ENCODE measurements at places on chromosomes 16 and 17. TPM values are rescaled to one million over a fixed set of nuclear protein-coding genes. Genes with fewer than 3 reads are reported as not detected.

Gene SARM1
- 12.8 TPM for total RNA-seq

Gene PABPN1L
- total RNA-seq: not detected

Gene PYY
- not detected for total RNA-seq

Gene ACSM2A
- 0.14 TPM for total RNA-seq

Gene CCDC78
- total RNA-seq: 2.1 TPM

Gene GP1BA
- not detected for total RNA-seq

Gene CCR7
- not detected for total RNA-seq

Gene TMEM238L
- not detected for total RNA-seq

Gene TVP23B
- total RNA-seq: 39.0 TPM

DNA sequence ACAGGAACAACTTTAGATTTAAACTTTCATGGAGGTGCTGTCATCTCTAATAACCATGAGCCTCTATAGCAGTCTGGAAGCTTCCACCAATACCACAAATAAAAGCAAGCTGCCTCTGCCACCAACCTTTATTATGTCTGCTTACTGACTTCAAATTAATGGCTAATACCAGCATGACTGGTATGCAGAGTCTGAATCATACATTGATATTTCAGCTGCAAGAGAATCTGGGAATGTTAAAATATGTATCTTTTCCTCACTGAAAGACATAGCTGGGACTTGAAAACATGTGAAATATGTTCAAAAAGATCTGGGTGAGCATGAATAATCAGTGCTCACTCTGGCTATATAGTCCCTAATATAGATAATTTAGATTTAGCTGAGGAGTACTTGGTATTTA is 488.6 kb downstream of the CDH8 start:
- no peak overlapping the region for H3K27ac ChIP-seq
- no peaks in the 10 kb centered on the region for H3K36me3 ChIP-seq
- H3K4me3 ChIP-seq: no peak overlapping the region
- DNase-seq: no peak
- no peaks in the 10 kb centered on the region for H3K27me3 ChIP-seq

DNA sequence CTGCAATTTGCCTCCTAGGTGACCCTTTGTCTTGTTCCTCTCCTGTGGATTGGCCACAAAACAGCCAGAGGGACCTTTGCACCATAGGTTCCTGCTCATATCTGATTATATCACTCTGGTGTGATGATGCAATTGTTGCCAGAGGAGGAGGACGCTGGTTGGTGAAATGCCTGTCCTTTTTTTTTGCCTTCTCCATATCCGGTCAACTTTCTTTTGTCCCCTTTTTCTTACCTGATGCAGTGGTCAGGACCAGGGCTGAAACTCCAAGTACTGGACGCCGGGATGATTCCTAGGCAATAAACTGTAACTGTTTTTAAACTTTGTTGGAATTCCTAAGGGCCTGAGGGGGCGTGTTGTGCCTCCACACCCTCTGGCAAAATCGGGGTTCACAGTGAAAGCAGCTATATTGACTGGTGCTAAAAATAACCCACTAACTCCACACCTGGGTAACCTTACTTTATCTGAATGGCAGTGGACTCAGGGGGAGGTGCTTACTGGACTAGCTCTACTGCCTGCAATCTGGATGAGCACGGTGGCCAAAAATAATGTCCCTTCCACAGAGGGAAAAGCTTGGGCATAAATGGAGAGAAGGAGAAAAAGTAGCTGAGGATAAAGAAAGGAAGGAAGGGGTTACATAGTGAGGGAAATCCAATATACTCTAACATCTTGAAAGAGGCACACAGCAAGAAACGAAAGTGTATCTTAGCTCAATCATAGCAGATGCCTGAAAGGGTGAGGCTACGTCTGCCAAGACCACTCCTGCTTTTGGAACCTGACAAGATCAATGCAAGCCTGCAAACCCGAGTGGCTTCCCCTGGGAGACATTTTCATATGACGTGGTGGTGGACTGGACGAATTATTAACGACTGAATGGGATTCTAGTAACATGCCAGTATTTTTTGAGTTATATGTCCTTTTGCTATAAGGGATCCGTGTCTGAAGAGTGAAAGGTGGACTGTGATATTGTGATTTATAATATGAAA is 28.4 kb upstream of the ZNF423 start:
- no peak overlapping the region for H3K4me3 ChIP-seq
- DNase-seq: no peak
- no peaks in the 10 kb centered on the region for H3K36me3 ChIP-seq
- H3K27ac ChIP-seq: no peak overlapping the region
- no peaks in the 10 kb centered on the region for H3K27me3 ChIP-seq

- H3K27ac ChIP-seq: no peak overlapping the region
- H3K4me1 ChIP-seq: no peaks in the 10 kb centered on the region
- no peaks in the 10 kb centered on the region for H3K27me3 ChIP-seq
These were observed 8.5 kb downstream of the ALDH3A2 start for GRCh38 chr17:19656851-19657581.

- H3K27ac ChIP-seq: no peak overlapping the region
- H3K4me3 ChIP-seq: no peak overlapping the region
- peaks cover 15% of the 10 kb centered on the region for H3K27me3 ChIP-seq
- DNase-seq: no peak
- H3K36me3 ChIP-seq: no peaks in the 10 kb centered on the region
These were observed 4.7 kb upstream of the MPO start for GRCh38 chr17:58285422-58285810.

- peak; percentile 74 for DNase-seq
- H3K4me1 ChIP-seq: peaks cover 40% of the 10 kb centered on the region
- peaks cover 32% of the 10 kb centered on the region for H3K36me3 ChIP-seq
These were observed 13.8 kb downstream of the USP22 start for GRCh38 chr17:21029036-21029435.

GRCh38 chr17:55774846-55775271 is 24.0 kb downstream of the PCTP start:
- no peaks in the 10 kb centered on the region for H3K27me3 ChIP-seq
- no peak overlapping the region for H3K4me3 ChIP-seq
- H3K27ac ChIP-seq: no peak overlapping the region
- DNase-seq: no peak
- peaks cover 3% of the 10 kb centered on the region for H3K36me3 ChIP-seq

DNA sequence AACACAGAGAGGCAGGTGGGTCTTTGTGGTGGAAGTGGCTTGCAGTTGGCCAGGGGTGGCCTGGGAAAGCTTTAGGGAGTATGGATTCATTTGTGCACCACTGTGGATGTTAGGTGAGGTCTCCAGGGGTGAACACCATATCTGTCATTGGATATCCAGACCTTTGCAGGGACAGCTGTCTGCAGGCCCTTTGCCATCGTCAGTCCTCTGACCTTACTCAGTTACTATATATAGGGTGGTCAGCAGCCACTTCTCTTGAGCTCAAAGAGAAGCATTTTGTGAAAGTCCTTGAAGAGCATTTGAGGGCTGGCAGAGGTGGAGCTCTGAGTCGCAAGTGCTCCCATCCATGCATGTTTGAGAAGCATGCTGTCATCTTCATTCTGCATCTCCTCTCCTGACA is 40.4 kb downstream of the TMEM11 start:
- no peak overlapping the region for H3K4me3 ChIP-seq
- no peaks in the 10 kb centered on the region for H3K27me3 ChIP-seq
- H3K4me1 ChIP-seq: no peaks in the 10 kb centered on the region

DNA sequence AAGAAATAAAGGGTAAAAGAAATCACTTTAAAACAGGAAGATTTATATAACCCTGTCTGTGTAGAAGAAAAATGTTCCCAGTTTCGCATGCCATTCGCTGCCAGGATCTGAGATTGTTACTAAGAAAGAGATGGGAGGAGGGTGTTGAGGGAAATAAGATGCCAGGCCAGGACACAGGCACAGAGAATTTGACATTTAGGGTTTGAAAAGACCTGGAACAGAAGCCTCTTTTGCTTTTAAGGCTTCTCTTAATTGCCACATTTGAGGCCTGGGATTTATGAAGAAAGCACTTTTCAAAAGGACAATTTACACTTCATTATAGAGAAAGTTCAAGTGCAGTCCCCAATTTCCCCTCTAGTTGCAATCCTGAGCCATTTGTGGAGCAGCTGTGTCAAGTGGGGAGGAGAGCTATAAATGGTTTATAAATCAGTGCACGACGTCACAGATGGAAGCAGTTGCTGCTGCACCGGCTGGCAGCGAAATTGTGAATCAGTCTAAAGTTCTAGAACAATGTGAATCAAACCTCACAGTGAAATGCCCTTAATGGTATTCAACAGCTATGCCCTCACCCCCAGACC is 26.5 kb upstream of the C16orf87 start:
- H3K36me3 ChIP-seq: no peaks in the 10 kb centered on the region
- DNase-seq: peak; percentile 56

DNA sequence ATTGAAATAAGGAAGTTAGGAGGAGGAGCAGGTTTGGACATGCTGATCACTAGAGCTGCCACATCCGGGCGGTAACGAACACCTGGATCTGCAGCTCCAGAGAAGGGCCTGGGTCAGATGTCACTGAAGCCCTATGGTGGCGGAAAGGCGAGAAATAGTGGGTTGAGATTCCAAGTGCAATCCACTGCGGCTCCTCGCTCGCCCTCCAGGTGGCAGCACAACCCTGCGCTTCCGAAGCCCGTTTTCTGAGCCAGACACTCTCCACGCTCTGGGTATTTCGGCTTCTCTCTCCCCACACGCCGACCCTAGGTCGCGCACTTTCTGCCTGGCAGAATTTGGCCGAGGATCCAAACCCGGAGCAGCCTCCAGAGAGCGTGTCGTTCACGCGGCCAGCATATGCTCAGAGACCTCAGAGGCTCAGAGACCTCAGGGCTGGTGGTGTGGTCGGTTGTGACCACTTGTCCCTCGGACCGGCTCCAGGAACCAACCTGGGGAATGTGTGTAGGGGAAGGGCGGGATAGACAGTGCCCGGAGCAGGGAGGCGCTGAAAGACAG is 922 bp upstream of the SLC2A4 start:
- H3K4me3 ChIP-seq: peak overlapping the region; percentile 53
- peak; percentile 35 for DNase-seq
- no peaks in the 10 kb centered on the region for H3K36me3 ChIP-seq
- peaks cover 14% of the 10 kb centered on the region for H3K4me1 ChIP-seq

- no peaks in the 10 kb centered on the region for H3K27me3 ChIP-seq
- H3K36me3 ChIP-seq: peaks cover 3% of the 10 kb centered on the region
- no peak for DNase-seq
- peaks cover 7% of the 10 kb centered on the region for H3K4me1 ChIP-seq
- no peak overlapping the region for H3K27ac ChIP-seq
These were observed 331 bp upstream of the ZNF287 start for GRCh38 chr17:16569358-16569712.

- no peak overlapping the region for H3K27ac ChIP-seq
- no peak overlapping the region for H3K4me3 ChIP-seq
- H3K36me3 ChIP-seq: no peaks in the 10 kb centered on the region
These were observed 178.7 kb downstream of the GRIN2A start for GRCh38 chr16:10003486-10003885.

DNA sequence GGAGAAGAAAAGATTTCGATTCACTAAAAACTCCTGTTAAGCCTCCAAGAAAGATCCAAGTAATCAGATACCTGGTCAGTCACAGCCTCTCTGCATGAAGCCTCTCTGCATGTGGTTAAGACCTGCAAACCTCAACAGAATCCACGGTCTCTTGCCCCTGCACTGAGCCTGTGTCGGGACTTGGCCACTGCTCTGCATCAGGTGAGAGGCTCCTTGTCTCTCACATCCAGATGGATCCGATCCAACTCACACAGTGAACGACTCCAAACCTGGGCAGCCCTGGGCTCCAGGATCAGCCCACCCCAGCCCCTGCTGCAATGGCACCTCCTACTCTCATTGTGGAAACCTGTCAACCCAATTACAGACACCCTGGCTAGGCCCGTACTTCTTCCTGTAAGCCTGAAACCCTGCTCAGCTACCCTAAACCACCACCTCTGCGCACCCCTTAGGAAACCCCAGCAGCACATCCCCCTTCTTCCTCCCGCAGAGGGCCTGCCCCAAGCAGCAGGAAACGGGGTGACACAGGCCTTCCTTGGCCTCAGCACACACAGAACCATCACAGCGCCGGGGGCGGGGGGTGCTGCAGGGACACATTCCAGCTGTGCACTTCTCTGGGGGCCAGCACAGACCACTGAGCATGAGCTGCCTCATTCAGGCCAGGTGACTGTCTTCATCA is 129.5 kb downstream of the ANKRD11 start:
- H3K27me3 ChIP-seq: no peaks in the 10 kb centered on the region
- H3K4me1 ChIP-seq: peaks cover 46% of the 10 kb centered on the region

- no peak for DNase-seq
- H3K27me3 ChIP-seq: peaks cover 2% of the 10 kb centered on the region
- no peak overlapping the region for H3K4me3 ChIP-seq
- H3K27ac ChIP-seq: no peak overlapping the region
These were observed 13.1 kb downstream of the CNGB1 start for GRCh38 chr16:57957673-57958392.

DNA sequence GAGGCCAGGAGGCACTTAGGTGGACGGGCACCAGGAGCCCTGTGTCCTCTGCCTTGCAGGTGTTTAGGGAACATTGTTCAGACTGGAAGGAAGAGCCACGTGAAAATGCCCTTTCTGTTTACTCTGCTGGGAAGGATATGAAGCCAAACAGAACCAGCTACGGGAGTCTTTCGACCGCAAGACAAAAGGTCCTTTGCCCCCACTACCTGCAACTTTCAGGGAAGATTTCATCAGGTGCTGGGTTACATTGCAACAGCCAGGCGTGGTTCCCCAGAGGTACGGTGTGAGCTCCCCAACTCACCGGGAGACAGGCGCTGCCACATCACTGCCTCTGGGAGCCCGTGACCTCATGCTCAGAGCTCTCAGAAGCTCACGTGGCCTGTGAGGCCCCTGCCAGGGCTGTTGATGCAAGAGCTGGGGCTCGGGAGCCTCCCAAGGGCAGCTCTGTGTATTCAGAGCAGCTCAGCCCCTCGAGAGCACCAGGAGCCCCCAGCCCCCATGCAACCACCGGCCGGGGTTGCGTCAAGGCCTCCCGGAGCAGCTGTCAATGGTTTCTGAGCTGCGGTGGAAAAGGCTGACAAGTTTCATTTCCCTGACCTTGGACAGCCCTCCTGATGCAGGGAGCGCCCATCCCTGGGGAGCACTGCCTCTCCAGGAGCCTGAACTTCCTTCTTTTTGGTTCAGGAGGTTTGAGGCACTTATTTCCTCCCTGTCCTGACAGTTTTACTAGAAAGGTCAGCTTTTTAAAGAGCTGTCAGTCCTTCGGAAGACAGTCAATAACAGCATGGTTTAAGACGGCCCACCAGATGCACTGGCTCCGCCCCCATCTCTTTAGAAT is 42.1 kb downstream of the TBC1D16 start:
- no peaks in the 10 kb centered on the region for H3K36me3 ChIP-seq
- H3K4me3 ChIP-seq: no peak overlapping the region
- no peaks in the 10 kb centered on the region for H3K27me3 ChIP-seq
- peaks cover 27% of the 10 kb centered on the region for H3K4me1 ChIP-seq

Data from astrocyte (in vitro differentiated cells and primary cell).